ENCODE measurements at places on chromosomes 3 and 15.

DNA sequence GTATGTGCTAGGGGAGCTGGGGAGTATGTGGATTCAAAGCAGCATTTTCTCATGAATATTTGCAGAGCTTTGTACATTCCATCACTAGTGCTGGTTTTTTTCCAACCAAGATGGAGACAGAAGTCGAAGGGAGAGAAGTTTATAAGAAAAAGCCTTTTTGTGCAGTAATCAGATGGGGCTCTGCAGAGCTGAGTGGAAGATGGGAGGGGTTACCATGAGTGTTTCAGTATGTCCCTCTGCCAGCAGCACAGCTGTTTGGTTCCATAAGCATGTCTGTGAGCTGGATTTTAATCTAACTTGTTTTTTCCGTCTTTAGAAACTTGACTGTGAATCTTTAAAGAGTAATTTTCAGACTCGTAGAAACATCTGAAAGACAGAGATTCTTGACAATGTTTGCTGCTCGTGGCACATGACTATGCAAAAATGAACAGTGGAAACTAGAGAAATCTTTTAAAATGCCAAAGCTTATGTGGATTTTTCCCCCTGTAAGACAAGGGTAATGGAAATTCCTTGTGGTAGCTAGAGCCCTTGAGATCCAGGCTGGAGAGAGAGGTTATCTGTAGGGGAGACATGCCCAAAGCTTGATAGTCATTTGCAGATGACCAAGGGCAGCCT is 20.3 kb downstream of the STARD9 start:
- no peak overlapping the region for H3K4me3 ChIP-seq
- no peaks in the 10 kb centered on the region for H3K27me3 ChIP-seq
- DNase-seq = no peak
- no peak overlapping the region for H3K27ac ChIP-seq
- H3K36me3 ChIP-seq = no peaks in the 10 kb centered on the region
- H3K4me1 ChIP-seq = no peaks in the 10 kb centered on the region

- H3K27ac ChIP-seq = no peak overlapping the region
- no peaks in the 10 kb centered on the region for H3K36me3 ChIP-seq
- DNase-seq = no peak
- peaks cover 11% of the 10 kb centered on the region for H3K27me3 ChIP-seq
- H3K4me1 ChIP-seq = peaks cover 14% of the 10 kb centered on the region
Observed at GRCh38 chr15:70892912-70893560, 410 bp downstream of the LRRC49 start.

- H3K27me3 ChIP-seq = no peaks in the 10 kb centered on the region
- H3K36me3 ChIP-seq = no peaks in the 10 kb centered on the region
- H3K4me1 ChIP-seq = no peaks in the 10 kb centered on the region
- DNase-seq = no peak
- H3K27ac ChIP-seq = no peak overlapping the region
Observed at GRCh38 chr3:133377396-133377795, 22.5 kb upstream of the BFSP2 start.

DNA sequence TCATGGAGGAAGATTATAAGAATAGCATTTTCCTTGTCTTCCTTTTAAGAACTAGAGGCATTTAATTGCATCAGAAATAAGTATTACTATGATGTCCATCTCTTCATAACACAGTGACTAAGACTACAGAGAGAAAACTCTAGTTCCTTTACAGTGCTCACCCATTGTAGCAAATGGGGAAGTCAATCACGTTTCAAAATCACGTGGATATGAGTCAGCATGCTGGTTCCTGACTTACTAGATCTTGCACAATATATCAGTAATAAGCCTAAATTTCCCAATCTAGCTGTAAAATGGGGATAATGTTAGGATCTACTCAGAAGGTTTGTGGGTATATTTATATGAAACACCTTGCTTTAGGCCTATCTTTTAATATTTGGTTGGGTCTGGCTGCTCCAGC is 254.8 kb upstream of the EOMES start:
- no peak overlapping the region for H3K4me3 ChIP-seq
- DNase-seq = no peak
- H3K4me1 ChIP-seq = no peaks in the 10 kb centered on the region
- H3K27me3 ChIP-seq = no peaks in the 10 kb centered on the region
- H3K36me3 ChIP-seq = no peaks in the 10 kb centered on the region

DNA sequence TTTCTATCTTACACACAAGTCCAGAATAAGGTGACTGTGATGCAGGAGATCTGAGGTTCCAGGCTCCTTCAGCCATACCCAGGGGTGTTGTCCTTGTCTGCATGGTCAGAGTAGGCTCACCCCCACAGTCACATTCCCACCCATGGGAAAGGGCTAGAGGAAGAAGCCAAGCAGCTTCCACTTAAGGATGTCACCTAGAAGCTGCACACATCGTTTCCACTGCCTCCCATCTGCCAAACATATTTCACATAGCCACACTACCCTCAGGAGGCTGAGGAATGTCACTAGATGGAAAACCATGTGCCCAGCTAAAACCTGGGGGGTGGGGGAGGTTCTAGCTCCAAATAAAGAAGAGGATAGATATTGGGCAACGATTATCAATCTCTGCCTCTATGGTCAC is 58.1 kb downstream of the TMEM39A start:
- H3K36me3 ChIP-seq = peaks cover 4% of the 10 kb centered on the region
- no peak for DNase-seq

DNA sequence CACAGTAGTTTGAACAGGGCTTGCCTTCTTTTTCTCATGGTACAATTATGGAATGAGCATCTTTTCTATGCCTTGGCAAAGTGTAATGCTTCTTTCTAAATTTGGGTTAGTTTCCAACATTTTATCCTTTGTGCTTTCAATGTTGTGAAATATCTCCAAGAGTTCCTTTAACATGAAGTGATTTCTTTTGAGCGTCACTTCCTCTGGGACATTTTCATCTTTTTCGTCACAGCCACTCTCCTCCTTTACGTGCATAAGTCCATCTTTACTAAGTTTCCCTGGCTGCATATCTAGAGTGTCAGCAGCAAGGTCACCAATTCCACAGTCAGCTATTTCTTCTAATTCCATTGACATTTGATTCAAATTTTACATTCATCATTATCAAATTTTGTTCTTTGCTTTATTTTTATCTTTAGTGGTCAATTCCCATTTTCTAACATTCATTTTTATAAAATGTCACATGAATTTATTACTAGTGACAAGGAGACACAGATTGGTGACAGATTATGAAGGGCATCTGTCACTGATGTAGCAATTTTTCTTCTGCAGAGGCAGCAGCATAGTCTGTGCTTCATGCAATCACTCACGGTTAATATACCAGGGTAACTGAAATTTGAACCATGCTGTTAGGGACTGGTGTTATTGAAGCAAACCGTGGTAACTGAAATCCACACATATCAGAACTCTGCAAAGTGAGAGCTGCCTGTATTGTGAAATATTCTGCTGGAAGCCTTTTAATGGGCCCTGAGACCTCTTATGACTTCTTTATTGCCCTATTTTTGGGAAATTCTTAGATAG is 126.5 kb upstream of the THBS1 start:
- H3K27me3 ChIP-seq = no peaks in the 10 kb centered on the region
- no peaks in the 10 kb centered on the region for H3K4me1 ChIP-seq
- no peak overlapping the region for H3K27ac ChIP-seq
- no peak for DNase-seq
- no peaks in the 10 kb centered on the region for H3K36me3 ChIP-seq

DNA sequence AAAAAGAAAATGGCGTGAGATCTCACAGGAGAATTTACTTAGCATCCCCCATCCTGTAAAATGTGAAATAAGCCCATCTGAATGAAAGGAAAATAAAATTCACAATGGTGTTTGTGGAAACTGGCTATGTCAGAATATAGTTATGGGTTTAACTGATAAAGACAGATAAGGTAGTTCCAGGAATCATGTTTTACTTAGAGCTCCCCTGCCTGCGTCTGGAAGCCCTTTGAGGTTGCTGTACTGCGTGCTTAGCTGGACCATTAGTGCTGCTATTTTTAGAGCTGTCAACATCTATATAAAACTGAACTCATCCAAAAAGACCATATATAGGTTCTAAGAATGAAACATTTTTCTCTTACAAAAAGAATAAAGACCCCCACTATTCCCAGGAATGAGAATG is 130.8 kb downstream of the LSAMP start:
- no peaks in the 10 kb centered on the region for H3K27me3 ChIP-seq
- H3K4me3 ChIP-seq = no peak overlapping the region
- no peaks in the 10 kb centered on the region for H3K4me1 ChIP-seq
- no peak for DNase-seq
- H3K36me3 ChIP-seq = no peaks in the 10 kb centered on the region

DNA sequence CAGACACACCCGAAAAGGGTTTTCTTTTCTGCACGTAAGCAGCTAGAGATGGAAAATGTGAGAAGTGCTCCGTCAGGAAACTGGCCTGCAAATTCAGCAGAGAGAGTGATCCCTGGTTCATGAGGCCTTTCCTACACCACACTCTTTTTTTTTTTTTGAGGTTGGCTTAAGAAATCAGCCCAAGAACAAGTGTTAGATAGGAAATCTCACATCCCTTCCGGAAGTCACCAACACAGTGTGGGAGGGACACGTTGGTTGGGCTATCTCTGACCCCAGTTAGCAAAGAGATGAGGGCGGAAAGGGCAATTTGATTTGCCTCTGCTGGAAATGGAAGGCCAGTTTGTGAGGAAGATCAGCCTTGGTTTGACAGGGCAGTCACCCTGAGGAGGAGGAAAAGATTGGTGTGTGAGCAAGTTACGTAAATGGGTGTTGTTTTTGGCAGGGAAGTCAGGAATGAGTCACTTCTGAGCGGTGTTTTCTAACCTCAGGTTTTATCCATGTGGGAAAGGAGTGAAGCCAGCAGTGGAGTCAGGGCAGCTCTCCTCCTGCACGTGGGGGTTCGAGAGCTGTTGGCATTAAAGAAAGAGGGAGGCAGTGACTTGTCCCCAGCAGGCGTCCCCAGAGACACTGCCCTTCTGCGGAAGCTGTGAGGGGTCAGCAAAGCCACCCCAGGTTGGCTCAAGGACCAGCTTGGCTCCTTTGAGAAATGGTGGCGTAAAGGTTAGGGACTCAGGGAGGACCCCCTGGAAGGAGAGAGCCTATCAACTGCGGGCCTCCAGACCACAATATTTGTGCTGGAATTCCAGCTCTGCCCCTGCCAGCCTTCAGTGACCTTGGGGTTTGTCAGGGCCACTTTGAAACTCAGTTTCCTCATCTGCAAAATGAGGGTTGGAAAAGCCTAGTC is 237.6 kb upstream of the BHLHE40 start:
- no peak overlapping the region for H3K4me3 ChIP-seq
- no peak for DNase-seq
- H3K27me3 ChIP-seq = no peaks in the 10 kb centered on the region

- H3K4me3 ChIP-seq = no peak overlapping the region
- H3K36me3 ChIP-seq = no peaks in the 10 kb centered on the region
Observed at GRCh38 chr3:27641271-27641800, 80.8 kb downstream of the EOMES start.

DNA sequence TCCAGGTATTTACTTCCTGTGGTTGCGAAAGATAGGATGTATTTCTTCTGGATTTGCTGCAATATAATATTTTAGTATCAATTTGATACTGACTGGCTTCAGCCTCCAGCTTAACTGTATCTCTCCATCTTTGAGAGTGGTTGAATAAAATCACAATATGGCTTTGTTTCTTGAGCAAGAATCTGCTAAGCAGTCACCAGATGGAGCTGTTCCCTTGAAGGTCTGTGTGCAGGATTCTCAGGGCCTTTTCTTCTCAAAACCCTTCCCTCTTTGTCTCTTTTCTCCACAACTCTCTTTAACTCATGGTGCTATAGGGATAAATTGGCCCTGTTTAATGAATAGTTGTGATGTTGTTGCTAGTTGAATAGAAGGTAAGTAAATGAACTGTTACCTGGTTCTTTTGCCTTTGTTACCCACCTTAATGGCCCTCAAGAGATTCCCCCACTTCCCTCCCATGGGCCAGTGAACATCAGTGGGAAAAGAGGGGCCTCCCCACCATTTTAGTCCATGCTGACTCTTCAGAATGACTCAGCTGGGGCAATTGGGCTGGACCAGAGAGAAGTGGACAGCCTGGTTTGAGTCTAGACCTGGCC is 34.8 kb upstream of the RAB6B start:
- H3K4me1 ChIP-seq = peaks cover 12% of the 10 kb centered on the region
- no peaks in the 10 kb centered on the region for H3K27me3 ChIP-seq
- no peak overlapping the region for H3K4me3 ChIP-seq

DNA sequence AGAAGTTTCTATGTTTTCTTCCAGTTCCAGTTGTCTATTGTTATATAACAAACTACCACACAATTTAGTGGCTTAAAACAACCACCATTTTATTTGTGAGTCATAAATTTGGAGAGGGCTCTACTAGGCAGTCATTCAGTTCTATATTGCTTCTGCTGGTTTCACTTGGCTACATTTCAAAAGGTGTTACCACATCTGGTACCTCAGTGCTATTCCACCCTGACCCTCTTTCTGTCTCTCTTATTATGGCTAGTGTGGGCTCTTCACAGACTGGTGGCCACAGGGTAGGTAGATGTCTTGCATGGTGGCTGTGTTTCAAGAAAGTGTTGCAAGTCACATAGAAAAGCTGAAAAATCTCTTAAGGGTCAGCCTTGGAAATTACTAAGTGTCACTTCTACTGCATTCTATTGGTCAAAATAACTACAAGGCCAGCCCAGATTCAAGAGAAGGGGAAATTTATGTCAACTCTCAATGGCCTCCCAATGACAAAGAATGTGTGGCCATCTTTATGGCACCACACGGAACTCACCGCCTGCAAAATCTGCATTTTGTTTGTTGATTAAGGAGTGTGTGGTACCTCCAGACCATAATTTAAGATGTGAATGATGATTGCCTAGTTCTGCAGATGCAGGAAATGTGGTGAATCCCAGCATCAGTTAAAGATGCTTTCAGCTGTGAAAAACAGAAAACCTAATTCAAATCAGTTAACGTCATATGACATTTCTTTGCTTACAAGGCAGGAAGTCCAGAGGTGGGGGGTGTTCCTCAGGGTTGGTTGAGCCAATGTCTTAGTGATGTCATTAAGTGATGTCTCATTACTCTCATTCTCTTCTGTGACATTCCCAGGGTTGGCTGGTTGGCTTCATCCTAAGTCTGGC is 105.8 kb upstream of the RASGRP1 start:
- H3K4me3 ChIP-seq = no peak overlapping the region
- H3K36me3 ChIP-seq = no peaks in the 10 kb centered on the region
- H3K4me1 ChIP-seq = peaks cover 97% of the 10 kb centered on the region
- no peaks in the 10 kb centered on the region for H3K27me3 ChIP-seq
- DNase-seq = peak; percentile 95
- peak overlapping the region; percentile 89 for H3K27ac ChIP-seq

Measured in CD4-positive, alpha-beta memory T cell (primary cell).